GM23338 (cell line): ENCODE measurements at places on chromosomes 7 and 10. TPM values are rescaled to one million over a fixed set of nuclear protein-coding genes. Genes with fewer than 3 reads are reported as not detected.
A peak's percentile ranks its signal among the peaks of the same experiment; 100 is the strongest.

DNA sequence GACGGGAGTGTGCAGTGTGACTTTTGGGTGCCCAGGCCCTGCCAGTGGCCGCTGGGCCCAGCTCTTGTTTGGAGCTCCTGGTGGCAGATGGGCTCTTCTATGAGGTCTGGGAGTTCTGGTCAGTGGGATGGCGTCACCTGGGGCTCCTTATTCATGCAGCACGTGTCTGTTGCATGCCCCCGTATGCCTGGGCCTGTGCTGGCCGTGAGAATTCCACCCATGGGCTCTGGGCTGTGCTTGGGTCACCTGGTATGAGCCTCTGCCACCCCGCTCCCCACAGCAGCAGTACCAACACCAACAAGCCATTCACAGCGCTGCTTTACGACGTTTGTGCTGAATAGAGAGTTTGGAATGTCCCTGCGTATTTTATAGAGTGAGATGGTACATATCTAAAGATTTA lies 27.1 kb downstream of the INPP5A start:
- no peaks in the 10 kb centered on the region for H3K4me1 ChIP-seq
- no peak for DNase-seq
- H3K27ac ChIP-seq, result no peak overlapping the region
- no peak overlapping the region for H3K4me3 ChIP-seq
- no peaks in the 10 kb centered on the region for H3K27me3 ChIP-seq

DNA sequence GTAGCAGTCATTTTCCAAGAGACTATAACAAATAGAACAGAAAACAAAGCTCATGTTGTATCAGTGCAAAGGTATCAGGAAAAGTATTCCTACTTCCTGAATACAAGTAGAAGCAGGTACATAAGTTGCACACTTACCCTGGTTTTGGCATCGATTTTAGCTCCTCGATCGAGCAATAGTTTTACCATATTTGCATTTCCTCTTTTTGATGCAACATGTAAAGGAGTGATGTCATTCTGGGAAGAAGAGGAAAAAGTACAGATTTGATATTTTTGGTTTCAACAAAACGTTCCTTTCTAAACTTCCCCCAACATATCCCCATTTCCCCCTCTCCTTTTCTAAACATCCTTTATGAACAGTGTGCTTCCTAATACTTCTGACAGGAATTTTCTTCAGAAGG lies 155.1 kb downstream of the ANK3 start:
- no peaks in the 10 kb centered on the region; the same call in 1 of the 2 replicates for H3K4me1 ChIP-seq
- no peaks in the 10 kb centered on the region for H3K27me3 ChIP-seq
- no peak for DNase-seq
- no peak overlapping the region for H3K4me3 ChIP-seq
- no peak overlapping the region for H3K27ac ChIP-seq

DNA sequence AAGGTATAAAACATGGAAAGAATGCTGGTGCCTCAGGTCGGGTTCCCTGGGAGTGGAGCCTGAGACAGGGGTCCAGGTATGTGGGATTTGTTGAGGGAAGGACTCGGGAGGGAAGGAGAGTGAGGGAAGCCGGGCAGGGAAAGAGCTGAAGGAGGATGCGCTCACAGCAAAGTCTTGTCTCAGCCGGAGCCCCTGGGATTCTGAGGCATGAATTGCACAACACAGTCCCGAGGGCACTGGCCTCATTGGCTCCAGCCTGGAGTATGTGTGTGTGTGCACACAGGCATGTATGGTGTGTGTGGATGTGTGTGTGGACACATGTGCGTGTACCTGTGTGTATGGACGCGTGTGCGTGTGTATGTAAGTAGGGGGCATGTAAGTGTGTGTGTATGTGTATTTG lies 87.4 kb downstream of the WDFY4 start:
- DNase-seq, result no peak
- H3K4me3 ChIP-seq, result no peak overlapping the region
- H3K27me3 ChIP-seq, result no peaks in the 10 kb centered on the region
- H3K4me1 ChIP-seq, result peaks cover 7% of the 10 kb centered on the region; the same call in 1 of the 2 replicates

- peak; percentile 44 for DNase-seq
- peaks cover 24% of the 10 kb centered on the region for H3K4me1 ChIP-seq
- H3K4me3 ChIP-seq, result peak overlapping the region; percentile 80
- no peaks in the 10 kb centered on the region for H3K36me3 ChIP-seq
- no peak overlapping the region for H3K27ac ChIP-seq
Observed at GRCh38 chr10:58264780-58265179, 2.9 kb downstream of the IPMK start.

DNA sequence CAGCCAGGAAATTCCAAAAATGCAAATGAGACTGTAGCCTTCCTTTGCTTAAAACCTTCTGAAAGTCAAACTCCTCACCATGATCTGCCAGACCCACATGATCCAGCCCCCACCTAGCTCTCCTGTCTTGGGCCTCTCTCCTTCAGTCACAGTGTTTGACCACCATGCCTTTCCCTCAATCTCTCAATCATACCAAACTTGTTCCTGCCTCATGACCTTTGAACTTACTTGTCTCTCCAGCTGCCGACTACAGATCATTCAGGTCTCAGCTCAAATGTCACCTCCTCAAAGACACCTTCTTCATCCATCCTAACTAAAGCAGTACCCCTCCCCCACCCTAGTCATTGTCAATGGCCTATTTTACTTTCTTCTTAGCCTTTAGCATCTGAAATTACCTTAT lies 9.3 kb upstream of the ADD3 start:
- no peak for DNase-seq
- peaks cover 37% of the 10 kb centered on the region for H3K4me1 ChIP-seq
- H3K27me3 ChIP-seq, result no peaks in the 10 kb centered on the region

DNA sequence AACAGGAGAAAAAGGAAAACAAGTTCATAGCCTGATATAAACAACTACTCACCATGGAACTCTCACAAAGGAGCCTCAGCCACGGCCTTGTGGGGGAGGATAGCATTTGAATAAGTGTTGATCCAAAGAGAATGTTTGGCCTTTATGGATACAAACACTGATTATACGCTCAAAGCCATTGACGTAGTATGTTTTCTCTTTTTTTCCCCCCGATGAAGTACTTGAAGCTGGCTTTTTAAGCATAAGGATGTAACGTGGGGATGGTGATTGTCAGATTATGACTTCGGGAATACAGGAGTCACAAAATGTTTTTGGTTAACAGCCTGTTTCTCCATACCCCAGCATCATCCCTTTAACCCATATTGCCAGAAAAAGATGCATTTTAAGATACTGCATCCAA lies 39.8 kb downstream of the CELF2 start:
- no peak overlapping the region for H3K27ac ChIP-seq
- no peaks in the 10 kb centered on the region for H3K27me3 ChIP-seq
- DNase-seq, result no peak

DNA sequence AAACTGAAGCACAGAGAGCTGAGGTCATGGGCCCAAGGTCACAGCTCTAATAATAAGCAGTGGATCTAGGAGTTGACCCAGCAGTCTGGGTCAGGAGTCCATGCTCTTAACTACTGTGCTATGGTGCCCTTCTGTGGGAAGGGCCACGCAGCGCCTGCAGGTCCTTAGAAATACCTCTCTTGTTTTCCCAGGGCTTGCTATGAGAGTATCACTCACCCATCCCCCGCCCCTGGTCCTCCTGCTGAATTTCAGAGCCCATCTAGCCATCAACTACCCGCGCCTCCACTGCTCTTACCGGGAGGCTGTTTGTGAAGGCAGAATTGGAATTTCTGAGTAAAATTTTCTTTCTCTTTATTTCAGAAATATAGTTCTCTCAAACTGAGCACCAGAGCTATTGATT lies 27.3 kb upstream of the CRHR2 start:
- no peaks in the 10 kb centered on the region for H3K36me3 ChIP-seq
- H3K4me3 ChIP-seq, result no peak overlapping the region
- H3K4me1 ChIP-seq, result no peaks in the 10 kb centered on the region; the same call in 1 of the 2 replicates
- H3K27ac ChIP-seq, result no peak overlapping the region
- peak; percentile 86 for DNase-seq
- H3K27me3 ChIP-seq, result no peaks in the 10 kb centered on the region

DNA sequence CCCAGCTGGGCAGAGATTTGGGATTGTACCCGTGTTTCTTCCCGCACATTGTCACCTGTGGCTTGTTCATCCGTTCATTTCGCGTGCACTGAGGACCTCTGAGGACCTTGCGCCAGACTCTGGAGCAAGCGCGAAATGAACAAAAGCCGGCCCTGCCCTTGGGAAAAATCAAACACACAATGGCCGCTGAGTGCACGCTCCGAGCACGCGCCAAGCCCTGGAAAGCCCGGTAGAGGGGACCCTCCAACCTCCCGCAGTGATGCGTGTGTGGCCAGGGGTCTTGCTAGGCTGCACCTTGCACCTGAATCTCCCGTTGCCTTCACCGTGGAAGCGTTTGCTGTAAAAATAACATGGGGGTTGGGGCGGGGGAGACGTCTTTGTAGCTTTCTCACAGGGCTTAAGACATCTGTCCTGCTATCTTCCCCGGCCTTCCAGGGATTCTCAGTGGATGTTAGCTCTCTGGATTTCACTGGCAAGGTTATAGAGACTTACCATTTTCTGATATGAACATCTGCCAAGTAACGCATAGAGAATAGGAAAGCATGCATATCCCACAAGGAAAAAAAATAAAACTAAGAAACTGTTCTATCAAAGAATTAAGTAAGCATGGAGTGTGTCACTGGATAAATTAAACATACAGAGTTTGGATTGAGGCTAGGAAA lies 37.3 kb downstream of the ZNF777 start:
- H3K4me3 ChIP-seq, result peak overlapping the region; percentile 86
- no peak overlapping the region for H3K27ac ChIP-seq
- H3K27me3 ChIP-seq, result peaks cover 25% of the 10 kb centered on the region
- DNase-seq, result peak; percentile 68

- H3K36me3 ChIP-seq, result no peaks in the 10 kb centered on the region
- no peaks in the 10 kb centered on the region for H3K27me3 ChIP-seq
- no peak for DNase-seq
- no peak overlapping the region for H3K4me3 ChIP-seq
- H3K27ac ChIP-seq, result no peak overlapping the region
Observed at GRCh38 chr10:114474989-114475388, 70.7 kb upstream of the AFAP1L2 start.

GRCh38 chr7:41268878-41269277 lies 434.0 kb downstream of the INHBA start:
- no peak overlapping the region for H3K27ac ChIP-seq
- H3K36me3 ChIP-seq, result no peaks in the 10 kb centered on the region
- no peaks in the 10 kb centered on the region for H3K27me3 ChIP-seq
- no peaks in the 10 kb centered on the region for H3K4me1 ChIP-seq
- DNase-seq, result no peak

GRCh38 chr7:80601999-80602398 lies 36.4 kb upstream of the CD36 start:
- H3K4me1 ChIP-seq, result no peaks in the 10 kb centered on the region
- DNase-seq, result no peak

DNA sequence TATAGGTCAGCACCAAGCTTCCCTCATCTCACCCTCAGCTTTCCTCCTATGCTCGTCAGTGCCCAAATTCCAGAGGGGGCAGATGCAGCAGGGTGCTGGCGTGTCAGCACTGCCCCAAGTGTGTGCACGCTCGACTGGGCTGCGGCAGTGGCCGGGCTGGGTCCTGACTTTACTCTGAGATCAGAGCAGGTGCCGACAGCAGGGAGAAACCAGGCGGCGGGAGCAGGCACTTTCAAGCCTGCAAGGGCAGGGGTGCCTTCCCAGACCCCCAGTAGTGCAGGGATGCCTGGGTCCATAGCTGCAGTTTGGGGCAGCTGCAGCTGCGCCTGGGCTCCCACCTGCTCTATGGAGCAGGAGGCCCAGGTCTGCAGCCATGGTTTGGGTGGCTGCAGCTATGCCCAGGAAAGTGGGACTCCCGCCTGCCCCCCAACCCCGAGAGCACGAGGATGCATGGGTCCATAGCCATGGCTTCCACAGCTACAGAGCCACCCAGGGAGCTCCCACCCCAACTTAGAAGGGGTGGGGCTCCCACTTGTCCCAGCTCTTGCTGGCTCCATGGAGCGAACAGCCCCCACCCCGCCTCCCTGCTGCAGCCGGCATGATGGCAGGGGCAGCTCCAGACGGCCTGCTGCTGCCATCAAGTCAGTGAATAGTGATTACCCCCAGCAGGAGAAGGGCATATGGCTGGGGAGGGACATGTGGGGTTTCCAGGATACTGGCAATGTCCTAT lies 199.2 kb upstream of the KMT2E start:
- H3K27me3 ChIP-seq, result no peaks in the 10 kb centered on the region
- H3K36me3 ChIP-seq, result no peaks in the 10 kb centered on the region
- H3K27ac ChIP-seq, result no peak overlapping the region
- peaks cover 24% of the 10 kb centered on the region for H3K4me1 ChIP-seq
- no peak overlapping the region for H3K4me3 ChIP-seq
- DNase-seq, result no peak

DNA sequence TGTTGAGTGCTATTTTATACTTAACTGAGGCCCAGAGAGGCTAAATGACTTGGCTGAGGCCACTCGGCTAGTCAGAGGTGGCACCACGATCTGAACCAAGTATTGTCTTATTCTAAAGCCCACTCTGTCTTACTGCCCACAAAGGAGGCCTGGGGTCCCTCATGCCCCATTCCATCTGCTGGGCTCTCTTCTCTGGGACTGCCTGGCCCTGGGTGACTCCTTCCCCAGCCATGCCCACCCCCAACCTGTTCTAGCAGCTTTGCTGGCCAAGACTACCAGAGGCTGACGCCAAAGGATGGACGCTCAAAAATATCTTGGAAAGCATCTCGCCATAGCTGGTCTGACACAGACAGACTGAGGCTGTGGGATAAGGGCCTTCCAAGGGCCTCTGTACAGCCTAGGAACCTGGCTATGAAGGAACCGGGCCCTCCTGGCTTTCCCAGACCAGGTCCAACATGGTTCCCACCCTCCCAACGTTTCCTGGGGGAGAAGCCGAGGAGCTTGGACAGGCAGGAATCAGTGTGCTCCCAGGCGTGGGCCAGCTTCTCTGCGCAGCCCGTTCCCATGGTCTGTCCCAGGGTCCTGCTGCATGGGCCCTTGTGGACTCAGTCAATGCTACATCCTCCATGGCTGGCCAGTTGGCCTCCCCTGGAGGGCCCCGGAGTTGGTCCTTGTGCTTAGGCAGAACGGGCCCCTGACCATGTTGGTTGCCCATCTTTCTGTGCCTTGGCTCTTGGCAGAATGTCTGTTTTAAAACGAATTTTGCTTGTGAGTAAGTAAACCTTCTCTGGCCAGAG lies 11.7 kb downstream of the HSPA12A start:
- no peaks in the 10 kb centered on the region for H3K36me3 ChIP-seq
- H3K27ac ChIP-seq, result no peak overlapping the region
- no peak for DNase-seq
- no peak overlapping the region for H3K4me3 ChIP-seq

ASB10 gene
- total RNA-seq, result not detected in 2 replicates

TUBB8 gene
- total RNA-seq, result 1.1 and 1.4 TPM in 2 replicates

HTRA1 gene
- total RNA-seq, result 16.1 and 16.5 TPM in 2 replicates

PGAM2 gene
- 0.78 and 2.9 TPM in 2 replicates for total RNA-seq
